IPS DF 19.7 (cell line): ENCODE measurements at places on chromosomes 1 and 21.

GRCh38 chr1:207179036-207179435 is 75.0 kb downstream of the C4BPA start:
- DNase-seq = no peak

DNA sequence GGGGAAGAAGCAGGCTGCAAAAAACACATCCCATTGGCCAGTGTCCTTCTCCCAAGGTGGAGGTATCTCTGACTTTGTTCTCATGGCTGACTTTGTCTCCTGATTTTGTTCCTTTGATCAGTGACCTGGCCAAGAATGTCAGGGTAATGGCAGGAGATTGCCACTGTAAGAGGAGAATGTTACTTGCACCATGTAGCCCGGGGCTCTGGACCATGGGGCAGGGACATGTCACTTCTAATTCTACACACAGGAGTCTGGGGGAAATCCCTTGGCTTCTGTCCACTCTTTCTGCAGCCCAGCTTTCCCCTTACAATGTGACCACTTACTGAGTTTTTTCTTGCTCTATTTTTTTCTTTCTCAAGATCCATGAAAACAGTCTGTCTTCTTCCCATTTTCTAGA is 87.7 kb upstream of the LRRN2 start:
- DNase-seq = no peak

DNA sequence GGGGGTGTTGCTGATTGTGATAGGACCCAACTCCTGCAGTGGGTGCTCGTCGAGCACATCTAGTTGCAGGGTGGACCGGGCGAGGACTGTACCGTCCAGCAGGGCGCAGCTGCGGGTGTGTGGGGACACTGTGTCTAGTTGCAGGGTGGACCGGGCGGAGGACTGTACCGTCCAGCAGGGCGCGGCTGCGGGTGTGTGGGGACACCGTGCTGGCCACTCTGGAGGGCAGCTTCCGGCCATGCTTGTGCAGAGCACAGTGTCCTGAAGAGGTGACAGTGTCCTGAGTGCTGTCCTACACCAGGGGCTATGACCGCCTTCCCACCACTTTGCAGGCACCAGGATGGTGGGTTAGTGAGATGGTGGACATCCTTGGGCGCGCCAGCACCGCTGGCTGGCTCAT is 4.6 kb upstream of the TRPM2 start:
- DNase-seq = no peak

DNA sequence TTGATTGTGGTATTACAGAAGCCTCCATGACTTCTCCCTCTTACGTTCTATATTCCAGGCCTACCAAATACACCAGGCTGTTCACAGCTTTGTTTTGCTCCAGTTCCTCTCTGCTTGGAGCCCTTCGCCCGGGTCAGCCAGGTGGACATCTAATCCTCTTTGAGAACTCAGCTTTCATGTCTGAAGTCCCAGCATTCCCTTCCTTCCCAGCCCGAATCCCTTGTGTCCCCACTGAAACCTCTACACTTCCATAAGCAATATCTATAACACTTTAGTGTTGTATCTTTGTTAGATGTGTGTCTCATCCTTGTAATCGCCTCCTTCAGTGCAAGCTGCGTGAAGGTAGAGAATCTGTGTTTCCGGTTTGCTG is 1.9 kb downstream of the RNF11 start:
- no peak for DNase-seq

DNA sequence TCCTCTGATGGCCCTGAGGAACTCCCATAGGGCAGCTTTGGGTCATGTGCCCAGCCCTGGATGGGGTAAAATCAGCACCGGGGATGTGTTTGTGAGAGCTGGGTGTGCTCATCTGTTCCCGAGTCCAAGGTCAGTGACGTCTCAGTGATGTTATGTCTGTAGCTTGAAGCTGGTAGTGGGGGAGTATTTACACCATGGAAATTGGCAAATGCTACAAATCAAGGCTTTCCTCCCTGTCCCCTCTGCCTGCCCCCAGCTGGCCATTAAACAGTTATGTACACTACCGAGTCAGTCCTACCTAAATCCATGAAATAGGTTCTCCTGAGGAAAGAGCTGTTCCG is 117.8 kb upstream of the SLC25A33 start:
- DNase-seq = no peak

DNA sequence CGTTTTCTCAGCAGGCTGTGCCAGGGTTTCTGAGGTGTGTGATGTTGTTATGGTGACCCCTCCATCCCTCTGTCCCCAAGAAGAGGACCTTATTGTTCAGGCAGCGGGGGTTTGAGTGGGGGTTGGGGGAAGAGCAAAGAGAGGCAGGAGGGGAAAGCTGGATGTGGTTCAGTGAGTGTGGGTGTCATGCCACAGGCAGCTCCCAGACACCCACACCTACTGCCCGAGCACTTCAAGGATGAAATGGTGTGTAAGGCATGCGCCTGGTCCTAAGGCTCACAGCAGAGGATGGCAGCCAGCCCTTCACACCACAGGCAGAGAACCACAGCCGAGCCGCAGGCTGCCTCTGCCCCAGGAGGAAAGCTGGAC is 49.9 kb upstream of the STUM start:
- DNase-seq = no peak

DNA sequence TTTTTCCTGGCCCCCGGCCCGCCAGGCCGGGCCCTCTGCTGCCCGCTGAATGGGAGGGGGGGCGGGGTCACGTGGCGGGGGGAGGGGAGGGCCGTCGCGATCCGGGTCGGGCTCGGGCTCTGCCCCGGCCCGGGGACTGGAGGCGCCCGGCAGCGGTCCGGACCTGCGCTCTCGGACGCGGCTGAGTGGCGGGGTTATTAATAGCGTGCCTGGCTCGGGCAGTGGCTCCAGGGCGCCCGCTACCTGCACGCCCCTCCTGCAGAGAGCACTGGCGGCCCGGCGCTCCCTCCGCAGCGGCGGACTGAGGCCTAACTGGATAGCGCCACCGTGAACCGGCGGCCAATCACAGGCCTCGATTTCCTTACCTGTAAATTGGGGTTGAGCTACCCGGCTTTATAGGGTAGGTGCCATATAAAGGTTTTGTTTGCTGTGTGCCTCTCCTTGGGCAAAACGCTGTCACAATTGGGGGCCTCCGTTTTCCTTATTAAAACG is 28.1 kb downstream of the AHDC1 start:
- no peak for DNase-seq

DNA sequence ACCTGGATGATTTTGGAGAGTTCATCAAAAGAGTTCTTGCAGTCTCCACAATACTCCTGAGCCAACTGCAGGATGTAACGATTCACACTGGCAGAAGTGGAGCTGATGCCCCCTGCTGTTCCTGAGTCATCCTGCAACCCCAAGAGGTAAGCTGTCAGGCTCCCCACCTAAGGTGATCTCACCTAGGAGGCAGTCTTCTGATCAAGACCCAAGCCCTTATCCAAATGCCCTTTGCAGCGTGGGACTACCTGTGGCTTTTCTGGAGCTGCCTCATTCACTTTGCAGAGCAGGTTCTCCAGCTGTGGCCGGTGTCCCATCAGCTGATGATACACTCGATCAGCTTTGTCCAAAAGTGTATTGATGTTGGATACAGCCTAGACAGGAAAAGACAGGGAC is 96.4 kb downstream of the UBR4 start:
- DNase-seq = no peak

DNA sequence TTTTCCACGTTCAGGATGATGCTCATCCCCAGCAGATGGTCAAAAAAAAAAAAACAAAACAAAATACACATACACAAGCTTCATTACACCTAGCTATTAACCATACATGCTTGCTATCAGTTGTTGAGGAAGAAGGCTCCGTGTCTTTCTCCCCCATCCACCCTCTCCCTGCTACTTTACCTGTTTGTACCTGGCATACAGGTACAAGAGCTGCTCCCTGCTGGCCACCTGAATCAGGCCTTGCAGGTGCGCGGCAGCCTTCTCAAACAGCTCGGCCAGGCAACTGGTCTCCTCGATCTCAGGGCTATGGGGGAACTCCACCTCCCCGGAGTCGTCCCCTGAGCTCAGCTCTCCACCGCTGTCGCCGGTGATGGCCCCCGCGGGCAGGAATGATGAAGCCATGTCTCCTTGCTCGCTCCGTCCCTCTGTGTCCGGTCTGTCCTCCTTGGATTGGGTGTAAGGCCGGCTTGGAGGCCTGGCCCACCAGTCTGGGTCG is 464 bp downstream of the ACBD6 start:
- DNase-seq = no peak

GRCh38 chr1:215497528-215497927 is 69.6 kb upstream of the KCTD3 start:
- no peak for DNase-seq

- DNase-seq = no peak
Observed at GRCh38 chr1:163610486-163610885, 288.7 kb downstream of the NUF2 start.

DNA sequence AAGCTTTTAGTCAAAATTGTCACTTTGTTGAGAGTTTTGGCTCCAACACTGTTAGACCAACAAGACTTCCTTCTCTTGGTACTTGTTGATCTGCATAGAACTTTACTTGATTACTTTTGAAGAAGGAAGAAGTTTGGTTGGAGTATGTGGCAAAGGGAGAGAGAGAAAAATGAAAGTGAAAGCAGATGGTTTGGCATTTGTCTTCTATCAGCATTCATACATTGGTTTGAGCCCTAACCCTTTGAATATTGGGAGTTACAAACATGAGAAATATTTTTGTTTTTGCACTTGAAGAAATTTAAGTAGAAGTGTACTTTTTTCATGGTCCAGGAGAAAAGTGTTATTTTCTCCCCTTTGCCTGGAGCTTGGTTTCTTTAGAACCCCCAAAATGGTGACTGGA is 169.8 kb downstream of the ADGRL4 start:
- no peak for DNase-seq

- DNase-seq = no peak
Observed at GRCh38 chr1:53618500-53619366, 120.2 kb downstream of the GLIS1 start.

GRCh38 chr1:101081496-101082488 is 56.2 kb upstream of the DPH5 start:
- no peak for DNase-seq

GRCh38 chr1:221869779-221870178 is 127.9 kb upstream of the DUSP10 start:
- no peak for DNase-seq

- DNase-seq = no peak
Observed at GRCh38 chr21:46063227-46063626, 34.7 kb upstream of the COL6A2 start.

GRCh38 chr1:83098131-83098530 is 900.8 kb downstream of the TTLL7 start:
- DNase-seq = no peak
